Aorta (tissue), 5 donors: ENCODE measurements at places on chromosomes 1 and 21. TPM values are rescaled to one million over a fixed set of nuclear protein-coding genes. Genes with fewer than 3 reads are reported as not detected.
A peak's percentile ranks its signal among the peaks of the same experiment; 100 is the strongest.

Gene ZNF648
- not detected for total RNA-seq

DNA sequence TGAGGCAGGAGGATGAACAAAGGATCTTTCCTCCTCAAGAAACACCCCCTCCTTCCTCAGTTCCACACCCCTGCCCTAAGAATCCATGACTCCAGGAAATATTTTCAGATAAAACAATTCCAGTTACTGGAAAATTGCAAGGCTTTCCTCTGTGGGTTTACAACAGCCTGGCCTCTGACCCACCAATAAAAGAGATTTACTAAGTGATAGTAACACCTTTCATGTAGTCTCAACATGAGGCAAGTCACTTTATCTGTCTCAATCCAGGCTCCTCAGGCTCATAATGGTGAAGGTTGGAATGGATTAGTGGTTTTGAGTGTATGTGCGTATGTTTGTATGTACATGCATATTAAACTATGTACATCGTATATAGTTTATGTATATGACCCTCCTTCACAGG lies 71.4 kb upstream of the PPP2R5A start:
- no peaks in the 10 kb centered on the region for H3K4me1 ChIP-seq
- no peak for DNase-seq
- no peaks in the 10 kb centered on the region for H3K36me3 ChIP-seq
- H3K27me3 ChIP-seq = no peaks in the 10 kb centered on the region
- no peak overlapping the region for H3K27ac ChIP-seq

Gene ENSA
- total RNA-seq = 129 TPM

- peaks cover 3% of the 10 kb centered on the region for H3K27me3 ChIP-seq
- DNase-seq = no peak
- no peak overlapping the region for H3K27ac ChIP-seq
- no peaks in the 10 kb centered on the region for H3K36me3 ChIP-seq
- H3K4me3 ChIP-seq = no peak overlapping the region
Measured at GRCh38 chr1:177744906-177745305, 225.0 kb downstream of the SEC16B start.

- H3K4me3 ChIP-seq = no peak overlapping the region
- no peaks in the 10 kb centered on the region for H3K4me1 ChIP-seq
- no peak for DNase-seq
- H3K27ac ChIP-seq = no peak overlapping the region
- no peaks in the 10 kb centered on the region for H3K27me3 ChIP-seq
Measured at GRCh38 chr1:242243472-242243871, 244.6 kb upstream of the MAP1LC3C start.

DNA sequence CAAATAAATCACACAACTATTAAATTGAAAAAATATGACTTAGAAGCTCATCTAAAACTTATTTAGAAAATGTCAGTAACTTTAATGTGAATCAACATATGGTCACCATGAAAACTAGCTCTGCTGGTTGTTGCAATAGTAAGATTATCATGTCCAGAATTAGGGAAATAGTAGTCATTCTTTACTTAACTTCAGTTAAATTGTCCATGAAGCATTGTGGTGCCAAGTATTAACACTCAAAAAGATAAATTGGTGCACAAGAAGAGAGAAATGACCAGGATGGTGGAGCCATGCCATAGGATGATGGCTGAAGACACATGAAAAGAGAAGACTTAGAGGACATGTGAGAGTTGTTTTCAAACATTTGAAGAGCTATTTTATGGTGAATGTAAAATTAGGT lies 130.2 kb upstream of the PTGFR start:
- DNase-seq = no peak
- H3K4me1 ChIP-seq = no peaks in the 10 kb centered on the region
- H3K4me3 ChIP-seq = no peak overlapping the region
- H3K27ac ChIP-seq = no peak overlapping the region
- no peaks in the 10 kb centered on the region for H3K27me3 ChIP-seq

GRCh38 chr1:38120552-38121230 lies 74.1 kb upstream of the POU3F1 start:
- no peaks in the 10 kb centered on the region for H3K27me3 ChIP-seq
- no peaks in the 10 kb centered on the region for H3K4me1 ChIP-seq
- H3K27ac ChIP-seq = no peak overlapping the region
- no peaks in the 10 kb centered on the region for H3K36me3 ChIP-seq
- no peak overlapping the region for H3K4me3 ChIP-seq

Gene GRHL3
- total RNA-seq = not detected

DNA sequence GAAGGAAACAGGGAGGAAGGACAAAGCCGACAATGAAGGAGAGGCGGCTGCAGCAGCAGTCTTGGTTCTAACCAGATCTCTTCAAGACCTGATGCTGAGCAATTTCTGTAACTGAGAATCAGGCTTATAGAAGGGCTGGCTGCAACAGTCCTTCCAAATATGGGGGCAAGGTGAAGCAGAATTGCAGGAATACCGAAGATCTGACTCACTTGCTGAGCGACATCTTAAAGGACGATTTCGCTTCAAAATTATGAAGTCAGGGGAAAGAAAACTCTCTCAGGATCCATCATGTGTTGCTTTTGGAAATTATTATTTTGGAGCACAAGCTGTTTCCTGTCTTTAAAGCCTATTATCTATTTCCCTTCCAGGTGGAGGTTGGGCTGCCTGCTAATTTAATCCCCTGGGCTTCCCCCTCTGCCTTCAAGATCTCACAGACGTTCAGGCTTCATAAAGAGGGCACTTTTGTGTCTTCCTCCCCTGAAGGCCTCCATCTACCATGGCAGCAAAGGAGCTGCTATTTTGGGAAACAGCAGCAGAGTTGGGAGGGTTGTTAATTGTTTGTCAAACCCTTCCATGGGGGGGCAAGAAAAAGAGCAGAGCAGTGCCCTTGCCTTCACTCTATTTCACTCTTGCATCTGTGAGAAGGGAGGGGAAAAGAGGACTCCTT lies 10.8 kb upstream of the IER5 start:
- H3K27ac ChIP-seq = no peak overlapping the region
- H3K27me3 ChIP-seq = no peaks in the 10 kb centered on the region
- H3K4me3 ChIP-seq = no peak overlapping the region
- H3K4me1 ChIP-seq = no peaks in the 10 kb centered on the region

DNA sequence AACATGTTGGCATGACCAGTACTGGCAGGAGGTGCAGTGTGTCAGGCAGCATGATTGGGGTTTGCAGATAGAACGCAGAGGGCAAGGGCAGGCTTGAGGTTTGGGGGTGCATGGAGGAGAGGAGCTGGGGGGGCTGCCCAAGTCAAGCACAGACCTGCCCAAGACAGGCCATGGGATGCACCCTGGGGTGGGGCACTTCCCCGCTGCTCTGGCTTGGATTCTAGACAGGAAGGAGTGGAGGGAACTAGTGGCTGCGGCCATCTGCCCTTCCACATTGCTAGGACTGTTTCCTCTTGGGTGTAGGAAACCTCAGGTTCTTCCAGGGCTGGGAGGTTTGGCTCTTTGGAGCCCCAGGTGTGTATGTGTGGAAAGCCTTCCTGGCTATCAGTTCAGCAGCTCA lies 3.0 kb downstream of the PDXK start:
- H3K36me3 ChIP-seq = no peaks in the 10 kb centered on the region
- no peak overlapping the region for H3K4me3 ChIP-seq
- H3K27ac ChIP-seq = no peak overlapping the region
- H3K4me1 ChIP-seq = no peaks in the 10 kb centered on the region
- H3K27me3 ChIP-seq = no peaks in the 10 kb centered on the region

DNA sequence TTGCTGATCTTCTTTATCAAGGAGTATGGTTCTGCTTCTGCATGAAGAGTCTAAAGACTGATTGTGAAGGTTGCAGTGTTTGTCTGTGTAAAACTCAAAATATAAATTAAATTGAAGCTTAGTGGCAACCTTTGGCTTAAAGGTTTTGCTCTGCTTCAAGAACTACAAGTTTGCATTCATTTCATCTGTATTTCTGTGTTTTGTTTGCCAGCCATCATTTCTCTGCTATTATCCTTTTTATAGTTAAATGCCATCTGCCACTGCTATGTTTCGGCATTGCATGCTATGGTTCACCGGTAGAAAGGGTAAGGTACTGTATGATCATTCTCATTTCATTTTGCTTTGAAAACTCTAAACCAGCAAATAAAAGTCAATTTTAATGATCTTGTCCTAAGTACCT lies 52.9 kb downstream of the OSBPL9 start:
- peak overlapping the region; percentile 6 for H3K27ac ChIP-seq
- no peaks in the 10 kb centered on the region for H3K27me3 ChIP-seq
- no peak for DNase-seq
- no peak overlapping the region for H3K4me3 ChIP-seq

- no peaks in the 10 kb centered on the region for H3K4me1 ChIP-seq
- no peaks in the 10 kb centered on the region for H3K27me3 ChIP-seq
- H3K36me3 ChIP-seq = no peaks in the 10 kb centered on the region
Measured at GRCh38 chr1:2274929-2275475, 46.9 kb downstream of the SKI start.

Gene ADAM15
- 180 TPM for total RNA-seq

- no peak overlapping the region for H3K27ac ChIP-seq
- no peak for DNase-seq
- H3K36me3 ChIP-seq = no peaks in the 10 kb centered on the region
- no peaks in the 10 kb centered on the region for H3K27me3 ChIP-seq
- H3K4me3 ChIP-seq = no peak overlapping the region
- no peaks in the 10 kb centered on the region for H3K4me1 ChIP-seq
Measured at GRCh38 chr1:37107153-37107907, 73.0 kb upstream of the GRIK3 start.

Gene DEGS1
- total RNA-seq = 77.5 TPM

Gene MRTO4
- 13.0 TPM for total RNA-seq

GRCh38 chr21:34935898-34936297 lies 113.2 kb downstream of the RUNX1 start:
- H3K4me1 ChIP-seq = no peaks in the 10 kb centered on the region
- H3K36me3 ChIP-seq = no peaks in the 10 kb centered on the region
- no peak for DNase-seq
- H3K27ac ChIP-seq = no peak overlapping the region

- H3K4me1 ChIP-seq = no peaks in the 10 kb centered on the region
- no peaks in the 10 kb centered on the region for H3K27me3 ChIP-seq
- H3K27ac ChIP-seq = peak overlapping the region; percentile 15
Measured at GRCh38 chr1:16960560-16961296, 19.7 kb downstream of the MFAP2 start.

DNA sequence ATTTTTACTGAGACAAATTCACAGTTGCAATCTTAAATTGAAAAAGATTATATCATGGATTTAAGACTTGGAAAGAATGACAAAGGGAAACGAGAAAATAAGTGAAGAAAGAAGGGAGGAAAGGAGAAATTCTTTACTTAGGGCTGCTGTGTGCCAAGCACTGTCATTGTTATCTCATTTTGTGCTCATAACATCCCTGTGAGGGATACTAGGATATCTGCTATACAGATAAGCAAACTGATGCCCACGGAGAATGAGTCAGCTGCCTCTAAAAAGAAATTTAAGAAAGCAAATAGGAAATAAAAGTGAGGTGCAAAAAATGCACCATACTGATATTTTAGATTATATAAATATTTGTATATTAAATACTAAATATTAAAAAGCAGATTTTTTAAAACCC lies 183.6 kb upstream of the NR5A2 start:
- H3K4me3 ChIP-seq = no peak overlapping the region
- no peak for DNase-seq
- no peaks in the 10 kb centered on the region for H3K27me3 ChIP-seq
- no peaks in the 10 kb centered on the region for H3K4me1 ChIP-seq
- H3K36me3 ChIP-seq = no peaks in the 10 kb centered on the region

DNA sequence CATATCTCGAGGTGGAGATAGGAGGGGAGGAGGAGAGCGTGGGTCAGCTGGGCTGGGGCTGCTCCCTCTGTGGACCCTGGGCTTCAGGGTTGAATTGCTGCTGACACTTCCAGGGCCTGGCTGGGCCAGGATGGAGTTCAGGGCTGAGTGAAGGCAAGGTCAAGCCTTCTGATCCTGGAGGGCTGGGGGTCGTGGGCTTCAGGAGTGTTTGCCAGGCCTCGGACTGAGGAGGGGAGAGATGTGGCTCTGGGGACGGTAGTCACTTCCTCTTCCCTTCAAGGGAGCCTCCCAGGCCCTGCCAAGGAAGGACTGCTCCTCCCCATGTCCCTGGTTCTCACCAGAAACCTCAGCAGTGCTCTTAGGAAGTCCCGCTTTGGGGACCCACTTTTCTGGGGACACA lies 12.1 kb upstream of the FAM131C start:
- peak; percentile 14 for DNase-seq
- H3K27ac ChIP-seq = no peak overlapping the region
- H3K4me1 ChIP-seq = no peaks in the 10 kb centered on the region
- H3K27me3 ChIP-seq = no peaks in the 10 kb centered on the region
- no peaks in the 10 kb centered on the region for H3K36me3 ChIP-seq

Gene SLC2A5
- total RNA-seq = 17.5 TPM

- H3K4me3 ChIP-seq = no peak overlapping the region
- no peak for DNase-seq
- H3K27me3 ChIP-seq = no peaks in the 10 kb centered on the region
- no peaks in the 10 kb centered on the region for H3K4me1 ChIP-seq
Measured at GRCh38 chr1:175870217-175870616, 126.8 kb upstream of the TNR start.

Gene FAM131C
- total RNA-seq = 0.26 TPM

Gene ZNF684
- 3.9 TPM for total RNA-seq

- no peak for DNase-seq
- no peak overlapping the region for H3K27ac ChIP-seq
- H3K4me3 ChIP-seq = no peak overlapping the region
- no peaks in the 10 kb centered on the region for H3K4me1 ChIP-seq
- no peaks in the 10 kb centered on the region for H3K36me3 ChIP-seq
Measured at GRCh38 chr21:43961382-43961909, 50.7 kb upstream of the TRAPPC10 start.

GRCh38 chr1:192861860-192862259 lies 53.0 kb downstream of the RGS2 start:
- no peak overlapping the region for H3K27ac ChIP-seq
- H3K4me1 ChIP-seq = no peaks in the 10 kb centered on the region
- no peaks in the 10 kb centered on the region for H3K36me3 ChIP-seq
- H3K4me3 ChIP-seq = no peak overlapping the region
- no peak for DNase-seq

- DNase-seq = no peak
- H3K27ac ChIP-seq = no peak overlapping the region
- H3K27me3 ChIP-seq = no peaks in the 10 kb centered on the region
- no peaks in the 10 kb centered on the region for H3K4me1 ChIP-seq
- no peaks in the 10 kb centered on the region for H3K36me3 ChIP-seq
- H3K4me3 ChIP-seq = no peak overlapping the region
Measured at GRCh38 chr21:45870421-45870820, 111.1 kb upstream of the COL6A1 start.

Gene FAM110D
- total RNA-seq = 5.0 TPM

Gene LCE2A
- total RNA-seq = not detected
